ENCODE measurements at places on chromosomes 1 and 21.

GRCh38 chr1:9881838-9882249 is 28.2 kb downstream of the CTNNBIP1 start:
- no peak for DNase-seq

- no peak for DNase-seq
Measured at GRCh38 chr1:185539277-185539943, 194.8 kb upstream of the HMCN1 start.

- DNase-seq: no peak
Measured at GRCh38 chr1:155651861-155652661, 36.5 kb downstream of the YY1AP1 start.

DNA sequence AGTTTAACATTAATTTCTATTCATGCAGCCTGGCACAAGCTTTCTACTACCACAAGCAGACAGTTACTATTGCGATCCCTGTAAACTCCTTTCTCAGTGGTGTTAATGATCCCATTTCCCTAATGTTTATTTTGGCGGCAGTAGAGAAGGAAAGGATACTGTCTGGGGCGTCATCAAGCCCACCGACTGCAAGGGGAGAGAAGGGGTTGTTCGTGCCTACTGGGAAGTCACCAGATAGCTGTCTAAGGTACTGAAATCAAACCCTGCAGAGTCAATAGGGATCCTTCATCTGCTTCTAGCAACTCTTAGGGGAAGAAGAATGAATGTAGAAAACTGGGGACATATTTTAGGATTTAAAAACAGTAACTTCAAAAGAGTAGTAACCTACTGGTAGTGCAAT is 95.2 kb upstream of the ADAR start:
- no peak for DNase-seq

DNA sequence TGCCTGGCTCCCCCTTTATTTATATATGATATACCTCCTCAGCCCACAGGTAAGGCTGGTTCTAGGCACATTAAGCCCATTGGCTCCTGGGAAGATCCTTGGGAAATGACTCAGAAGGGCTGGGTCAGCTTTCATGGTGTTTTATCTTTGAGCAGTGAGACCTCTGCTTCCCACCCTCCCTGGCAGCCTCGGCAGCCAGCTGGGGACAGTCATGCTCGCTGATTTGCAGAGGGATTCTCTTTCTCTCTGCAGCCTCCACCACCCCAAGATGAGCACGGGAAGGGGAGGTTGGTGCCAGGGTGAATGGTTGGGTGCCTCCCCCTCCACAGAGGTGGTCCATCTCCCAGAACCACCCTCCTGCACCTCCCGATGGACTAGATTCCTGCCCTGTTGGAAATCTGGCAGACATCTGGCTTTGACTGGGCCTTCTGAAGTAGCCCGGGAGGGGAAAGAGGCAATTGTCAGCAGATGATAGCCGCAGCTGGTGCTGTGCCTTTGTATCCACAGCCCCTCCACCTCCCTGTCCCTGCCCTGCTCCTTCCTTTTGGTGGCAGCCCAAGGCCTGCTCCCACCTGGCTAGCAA is 24.6 kb downstream of the IER5 start:
- DNase-seq: no peak

DNA sequence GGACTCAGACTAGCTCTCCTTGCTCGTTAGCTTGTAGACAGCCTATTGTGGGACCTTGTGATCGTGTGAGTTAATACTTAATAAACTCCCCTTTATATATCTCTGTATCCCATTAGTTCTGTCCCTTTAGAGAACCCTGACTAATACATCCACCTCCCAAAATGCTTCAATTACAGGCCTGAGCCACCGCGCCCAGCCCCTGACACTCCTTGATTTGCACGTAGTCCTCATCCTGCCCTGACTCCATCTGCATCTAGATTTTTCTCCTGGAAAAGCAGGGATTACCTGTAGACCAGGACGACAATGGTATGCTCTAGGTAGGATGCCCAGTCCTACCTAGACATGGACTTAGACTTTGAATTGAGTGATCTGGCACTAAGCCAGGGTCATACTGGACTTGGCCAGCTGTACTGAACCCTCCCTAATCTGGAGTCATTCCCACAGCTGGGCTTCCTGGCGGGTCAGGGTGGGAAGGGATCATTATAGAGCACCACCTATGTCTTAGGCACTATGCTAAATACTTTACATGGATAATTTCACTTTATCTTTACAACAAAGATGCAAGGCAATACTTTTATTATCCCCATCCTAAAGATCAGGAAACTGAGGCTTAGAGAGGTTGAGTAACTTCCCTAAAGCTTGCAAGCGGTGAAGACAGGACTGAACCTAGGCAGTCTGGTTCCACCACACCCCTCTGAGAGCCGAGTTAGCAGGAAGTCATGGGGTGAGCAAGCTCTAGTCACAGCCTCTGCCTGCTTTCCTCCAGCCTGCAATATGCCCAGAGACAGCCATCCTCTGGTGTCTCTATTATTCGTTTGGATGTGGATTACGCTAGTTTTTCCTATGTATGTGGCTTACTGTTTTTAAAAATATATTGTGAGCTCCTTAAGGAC is 89.4 kb downstream of the DTL start:
- no peak for DNase-seq

DNA sequence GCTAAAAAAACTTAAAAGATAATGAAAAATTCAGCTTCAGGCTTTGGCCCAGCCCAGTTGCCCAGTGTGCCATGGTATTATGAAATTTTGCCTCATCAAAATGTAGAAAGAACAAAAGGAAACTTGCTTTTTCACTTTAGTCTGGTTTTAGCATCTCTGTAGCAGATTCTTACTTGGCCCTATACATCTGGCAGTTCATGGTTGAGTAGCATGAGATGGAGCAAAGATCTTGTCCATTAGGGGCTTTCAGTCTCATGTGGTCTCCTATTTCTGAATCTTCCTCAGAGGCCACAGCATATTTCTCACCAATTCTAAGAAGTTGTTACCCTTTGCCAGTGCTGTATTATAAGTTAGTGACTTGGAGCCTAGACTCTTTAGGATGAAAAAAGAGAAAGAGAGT is 58.5 kb downstream of the ATP2B4 start:
- DNase-seq: no peak

DNA sequence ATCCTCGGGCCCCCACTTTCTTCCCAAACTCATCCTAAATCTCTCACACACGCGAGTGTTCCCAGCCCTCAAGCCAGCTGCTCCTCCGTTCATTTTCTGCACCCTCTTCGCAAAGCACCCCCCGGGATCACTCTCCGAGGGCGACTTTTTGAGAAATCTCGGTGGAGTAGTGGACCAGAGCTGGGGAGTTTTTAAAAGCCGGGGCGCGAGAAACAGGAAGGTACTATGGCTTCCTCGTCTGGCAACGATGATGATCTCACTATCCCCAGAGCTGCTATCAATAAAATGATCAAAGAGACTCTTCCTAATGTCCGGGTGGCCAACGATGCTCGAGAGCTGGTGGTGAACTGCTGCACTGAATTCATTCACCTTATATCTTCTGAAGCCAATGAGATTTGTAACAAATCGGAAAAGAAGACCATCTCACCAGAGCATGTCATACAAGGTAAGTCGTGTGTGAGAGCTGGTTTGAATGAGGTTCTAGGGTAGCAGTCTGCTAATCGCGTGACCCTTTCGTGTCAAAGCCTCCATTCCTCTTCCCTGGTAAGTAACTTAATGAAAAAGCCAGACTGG is 800 bp downstream of the DR1 start:
- peak; percentile 26 for DNase-seq

GRCh38 chr1:12229386-12229834 is 420 bp upstream of the VPS13D start:
- no peak for DNase-seq

DNA sequence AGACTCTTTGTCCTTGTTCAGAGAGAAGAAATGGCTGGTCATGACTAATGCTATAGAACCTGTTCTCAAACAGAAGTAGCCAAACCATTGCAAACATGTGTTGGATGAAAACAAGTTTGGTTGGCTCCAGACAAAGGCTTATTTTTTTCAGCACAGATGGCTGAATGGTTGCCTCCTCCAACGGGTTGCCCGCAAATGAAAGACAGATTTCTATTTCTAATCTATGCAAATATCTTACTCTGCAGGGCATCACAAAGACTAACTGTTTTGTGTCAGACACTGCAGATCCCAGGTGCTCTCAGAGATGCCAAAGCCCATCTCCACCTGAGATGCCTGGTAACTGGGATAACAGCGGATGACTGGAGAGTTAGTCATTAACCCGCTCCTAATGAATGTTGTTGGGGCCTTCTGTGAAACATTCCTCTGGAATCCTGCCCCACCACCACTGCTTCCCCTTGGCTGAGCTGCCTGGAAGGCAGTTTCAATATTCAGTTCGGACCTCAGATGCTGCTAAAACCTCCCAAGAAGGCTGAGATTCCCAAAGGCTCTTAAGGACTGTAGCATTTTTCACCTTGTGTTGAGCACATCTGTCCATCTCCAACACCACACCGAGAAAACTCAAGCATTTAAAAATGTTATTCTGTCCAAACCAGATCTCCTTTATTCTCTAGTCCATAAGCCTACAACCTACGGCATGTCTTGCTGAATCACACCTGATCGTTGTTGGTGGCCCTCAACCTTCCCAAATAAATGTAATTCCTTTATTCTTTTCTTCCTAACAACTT is 104.4 kb downstream of the PTPN14 start:
- DNase-seq: no peak

- DNase-seq: no peak
Measured at GRCh38 chr1:99527078-99527477, 118.8 kb upstream of the PALMD start.

- DNase-seq: no peak
Measured at GRCh38 chr1:154716011-154716410, 108.0 kb upstream of the ADAR start.

DNA sequence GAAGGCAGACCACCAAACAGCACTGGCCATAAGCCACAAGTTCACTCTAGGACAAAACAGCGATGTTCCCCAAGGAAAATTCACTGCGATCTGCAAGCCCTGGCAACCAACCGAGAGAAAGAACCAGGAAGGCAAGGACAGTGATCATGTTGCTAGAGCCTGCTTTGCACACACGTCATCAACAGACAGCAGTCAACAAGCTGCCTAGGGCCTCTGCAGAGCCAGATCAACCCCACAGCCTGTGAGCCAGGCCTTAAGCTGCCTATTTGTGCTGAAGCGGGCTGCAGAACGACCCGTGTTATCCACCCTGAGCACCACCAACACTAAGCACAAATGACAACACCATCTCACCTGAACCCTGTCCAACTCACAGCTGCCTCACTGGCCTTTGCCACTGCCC is 6.2 kb upstream of the YRDC start:
- no peak for DNase-seq

- DNase-seq: no peak
Measured at GRCh38 chr21:42564561-42564971, 50.9 kb downstream of the SLC37A1 start.

DNA sequence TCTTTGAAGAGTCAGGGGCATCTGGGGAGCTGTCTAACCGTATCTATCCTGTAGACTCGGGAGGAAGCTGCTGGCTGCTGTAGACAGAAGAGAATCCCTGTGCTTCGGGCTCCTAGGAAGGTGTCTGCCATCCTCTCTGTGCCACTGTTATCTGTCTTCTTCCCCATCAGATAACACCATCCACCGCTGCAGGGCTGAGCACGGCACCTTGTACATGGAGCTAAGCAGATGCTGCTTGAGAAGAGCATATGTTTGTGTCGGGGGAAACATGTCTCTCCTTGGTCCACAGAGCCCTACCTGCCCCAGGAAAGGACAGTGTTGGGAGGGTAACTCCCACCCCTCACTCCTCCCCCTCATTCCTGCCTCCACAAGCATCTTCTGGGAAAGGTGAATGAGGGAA is 1.4 kb upstream of the MAPKAPK2 start:
- no peak for DNase-seq

GRCh38 chr1:61699911-61700851 is 24.8 kb downstream of the TM2D1 start:
- no peak for DNase-seq

- no peak for DNase-seq
Measured at GRCh38 chr1:110160538-110161100, 10.3 kb downstream of the SLC6A17 start.

GRCh38 chr1:5874416-5875110 is 117.7 kb downstream of the NPHP4 start:
- no peak for DNase-seq

GRCh38 chr1:229636042-229636441 is 10.0 kb downstream of the URB2 start:
- no peak for DNase-seq

GRCh38 chr1:168004531-168004930 is 67.7 kb upstream of the MPC2 start:
- DNase-seq: no peak

All from T-helper 9 cell (primary cell).